ENCODE measurements at places on chromosomes 16 and 17.

- no peak for DNase-seq
These were observed 2.6 kb downstream of the SLC16A6 start for GRCh38 chr17:68288375-68288774.

DNA sequence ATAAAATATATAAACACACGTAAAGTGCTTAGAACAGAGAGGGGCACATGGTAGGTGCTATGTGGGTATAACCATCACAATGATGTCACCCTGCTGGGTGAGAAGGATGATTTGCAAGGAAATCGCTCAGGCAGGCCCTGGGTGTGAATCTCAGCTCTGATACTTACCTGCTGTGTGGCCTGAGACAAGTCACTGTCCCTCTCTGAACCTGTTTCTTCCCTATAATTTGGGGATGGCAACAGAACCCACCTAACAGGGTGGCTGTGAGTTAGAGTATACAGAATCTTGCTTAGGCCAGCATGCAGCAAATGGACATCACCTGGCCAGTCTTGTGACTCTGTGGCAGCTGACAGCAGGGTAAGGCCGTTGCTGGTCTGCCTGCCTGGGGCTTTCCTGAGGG is 36.6 kb upstream of the ALKBH5 start:
- no peak for DNase-seq

DNA sequence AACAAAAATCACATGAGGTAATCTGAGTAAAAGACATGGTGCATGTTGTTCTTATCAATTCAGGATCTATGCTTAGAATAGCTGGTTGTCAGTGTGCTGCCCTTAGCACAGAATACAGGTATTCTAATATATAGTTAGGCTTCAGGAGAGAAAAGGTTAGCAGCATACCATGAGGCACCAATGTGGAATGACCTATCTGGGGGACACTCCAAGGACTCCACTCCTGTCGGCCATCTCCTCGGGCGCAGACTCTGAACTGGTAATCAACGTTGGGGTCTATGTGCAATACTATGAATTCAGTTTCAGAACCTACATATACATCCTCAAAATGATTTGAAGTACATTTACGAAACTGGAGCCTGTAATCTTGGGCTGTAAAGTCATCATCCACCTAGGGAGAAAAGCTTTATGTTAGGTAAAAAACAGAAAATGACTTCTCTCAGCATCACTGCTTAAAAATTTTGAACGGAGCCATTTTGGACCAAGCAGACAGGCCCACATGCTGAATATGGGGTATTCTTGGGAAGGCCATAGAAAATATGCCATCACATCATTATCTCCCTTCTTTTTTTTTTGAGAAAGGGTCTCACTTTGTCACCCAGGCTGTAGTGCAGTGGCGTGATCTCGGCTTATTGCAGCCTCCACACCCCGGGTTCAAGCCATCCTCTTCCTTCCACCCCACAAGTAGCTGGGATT is 31.1 kb downstream of the CRLF3 start:
- no peak for DNase-seq

GRCh38 chr17:69948406-69948805 is 126.6 kb upstream of the KCNJ16 start:
- no peak for DNase-seq

DNA sequence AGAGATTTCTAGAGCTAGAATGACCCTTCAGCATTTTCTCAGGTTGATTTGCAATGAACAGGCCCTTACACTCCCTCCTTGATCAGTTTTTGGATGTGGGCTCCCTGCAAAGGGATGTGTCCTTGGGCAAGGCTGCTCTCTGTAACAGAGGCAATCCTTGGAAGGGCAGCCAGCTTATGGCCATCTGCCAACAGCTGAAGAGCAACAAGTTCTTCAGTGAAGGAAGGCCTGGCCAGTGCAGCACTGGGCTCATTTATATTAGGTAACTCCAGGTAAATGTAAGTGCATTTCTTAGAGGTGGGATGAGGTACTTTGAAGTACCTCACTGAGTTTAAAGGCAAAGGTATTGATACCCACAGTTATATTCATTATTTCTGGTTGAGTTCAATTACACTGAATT is 114.3 kb upstream of the KCNJ16 start:
- DNase-seq, result no peak

- DNase-seq, result no peak
These were observed 248.6 kb downstream of the FOXL1 start for GRCh38 chr16:86826941-86827340.

- DNase-seq, result no peak
These were observed 711.1 kb upstream of the SOX9 start for GRCh38 chr17:71409712-71410111.

GRCh38 chr17:32835291-32835761 is 41.6 kb downstream of the MYO1D start:
- DNase-seq, result no peak

GRCh38 chr17:57870283-57870635 is 20.4 kb upstream of the MRPS23 start:
- DNase-seq, result no peak

DNA sequence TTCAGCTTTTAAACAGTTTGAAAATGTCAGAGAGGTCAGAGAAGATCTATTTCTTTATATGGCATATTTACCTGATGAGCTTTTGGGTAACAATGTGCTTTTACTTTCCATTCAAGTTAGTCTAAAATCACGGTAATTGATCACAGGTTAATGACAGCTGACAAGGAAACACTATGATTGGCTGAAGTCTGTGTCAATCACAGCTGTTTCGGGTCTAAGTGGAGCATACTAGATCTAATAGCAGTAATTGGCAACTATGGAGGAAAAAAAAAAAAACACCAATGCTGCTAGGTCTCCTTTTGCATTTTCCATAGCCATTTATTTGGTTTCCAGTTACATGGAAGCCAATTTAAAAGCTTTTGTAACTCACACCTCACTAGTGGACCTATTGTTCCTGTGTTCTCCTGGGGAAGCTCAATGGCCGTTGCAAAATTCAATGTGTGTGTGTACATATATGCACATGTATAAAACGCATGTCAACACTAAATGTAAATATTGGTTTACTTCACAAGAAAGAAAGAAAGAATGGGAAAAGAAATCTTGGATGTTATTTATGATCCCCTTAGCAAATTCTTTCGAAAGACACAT is 568.3 kb upstream of the ZFHX3 start:
- no peak for DNase-seq

DNA sequence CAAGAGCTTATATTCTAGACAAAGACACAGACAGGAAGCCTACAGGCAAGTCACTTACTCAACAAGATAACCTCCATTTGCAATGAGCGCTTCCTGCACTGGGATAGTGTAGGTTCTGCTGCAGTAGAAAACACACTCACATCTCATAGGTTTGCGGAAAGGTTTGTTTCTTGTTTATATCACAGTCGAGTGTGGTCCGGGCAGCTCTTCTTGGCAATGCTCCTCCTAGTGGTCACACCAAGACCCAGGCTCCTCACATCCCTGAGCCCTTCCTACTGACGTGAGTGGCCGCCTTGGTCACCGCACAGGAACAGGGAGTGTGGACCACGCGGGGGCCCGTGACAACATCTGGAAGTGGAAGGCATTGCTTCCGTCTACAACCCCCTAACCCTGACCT is 48.0 kb upstream of the RBFOX3 start:
- no peak for DNase-seq

DNA sequence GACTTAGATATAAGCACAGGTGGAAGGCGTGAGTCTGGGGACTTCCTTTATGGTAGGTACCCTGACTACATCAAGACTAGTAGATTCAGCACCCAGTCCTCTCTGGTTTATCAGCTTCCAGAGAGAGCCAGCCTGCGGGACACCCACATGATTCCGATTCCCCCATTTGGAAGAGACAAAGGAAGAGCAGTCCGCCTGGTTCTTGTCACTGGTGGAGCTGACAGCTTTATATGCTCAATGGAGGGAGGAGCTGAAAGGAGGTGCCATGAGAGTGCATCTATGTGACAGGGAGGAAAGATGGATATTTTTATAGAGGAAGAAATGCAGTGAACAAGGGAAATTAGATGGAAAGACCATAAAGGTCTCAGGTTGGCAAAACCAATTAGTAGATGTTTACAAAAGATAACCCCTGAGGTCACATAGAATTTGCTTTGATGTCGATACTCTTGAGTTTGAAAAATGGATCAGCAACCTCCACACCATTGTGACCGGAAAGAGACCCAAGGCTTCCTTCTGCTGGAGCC is 437.7 kb downstream of the PMP22 start:
- DNase-seq, result no peak

- no peak for DNase-seq
These were observed 104.8 kb downstream of the MGAT5B start for GRCh38 chr17:76973040-76973439.

- no peak for DNase-seq
These were observed 5.3 kb downstream of the HMOX2 start for GRCh38 chr16:4481526-4481925.

DNA sequence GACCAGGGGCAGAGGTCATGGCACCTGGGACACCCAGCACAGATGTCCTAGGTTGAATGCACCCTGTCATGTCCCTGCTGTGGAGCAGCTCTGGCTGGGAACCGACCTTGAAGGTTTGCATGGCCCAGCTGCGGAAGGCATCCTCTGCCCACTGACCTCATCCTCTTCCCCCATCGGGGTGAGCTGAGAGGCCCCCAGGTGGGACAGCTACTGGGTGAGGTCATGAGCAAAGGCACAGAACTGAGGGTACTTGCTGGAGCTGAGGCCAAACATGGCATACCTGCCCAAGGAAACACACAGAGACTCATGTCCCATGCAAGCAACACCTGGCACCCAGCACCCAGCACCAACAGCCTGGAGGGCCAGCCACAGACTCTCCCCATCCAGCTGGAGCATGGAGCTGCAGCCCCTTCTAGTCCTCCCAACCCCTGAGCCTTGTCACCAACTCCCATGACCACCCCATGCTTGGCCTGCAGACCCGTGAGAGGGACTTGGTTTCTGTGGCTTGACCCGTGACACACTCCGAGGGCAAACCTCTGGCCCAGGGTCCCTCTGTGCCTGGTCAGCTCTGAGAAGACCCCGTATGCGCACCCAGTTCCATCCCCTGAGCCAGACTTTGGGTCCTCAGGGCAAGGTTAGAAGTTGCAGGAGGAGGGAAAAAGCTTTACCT is 33.1 kb downstream of the LGALS9 start:
- no peak for DNase-seq

- DNase-seq, result peak; percentile 48
These were observed 1.8 kb downstream of the ASGR1 start for GRCh38 chr17:7177191-7177953.

DNA sequence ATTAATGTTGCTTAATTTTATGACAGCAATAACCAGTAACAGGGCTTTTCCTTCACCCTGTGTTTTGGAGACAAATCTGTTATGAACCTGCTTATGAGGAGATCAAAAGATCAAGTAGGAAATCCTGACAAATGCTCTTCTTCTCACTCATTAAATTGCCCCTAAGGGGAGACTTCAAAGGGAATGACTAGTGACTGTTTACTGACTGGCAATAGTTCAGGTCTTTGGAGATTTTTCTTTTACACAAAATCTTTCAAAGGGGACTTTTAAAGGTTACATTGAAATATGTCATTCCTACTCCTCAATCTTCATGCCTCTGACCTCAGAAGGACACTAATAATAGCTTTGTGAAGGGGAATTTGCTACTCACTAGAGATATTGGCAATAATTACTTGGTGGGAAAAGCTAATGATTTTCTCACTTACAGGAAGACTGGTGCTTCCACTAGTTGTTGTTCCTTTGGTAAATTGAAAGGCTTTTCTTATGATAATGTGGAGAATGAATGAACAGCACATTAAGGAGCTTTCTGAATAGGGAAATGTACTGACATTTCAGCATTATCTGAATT is 292.9 kb upstream of the CA10 start:
- DNase-seq, result no peak

DNA sequence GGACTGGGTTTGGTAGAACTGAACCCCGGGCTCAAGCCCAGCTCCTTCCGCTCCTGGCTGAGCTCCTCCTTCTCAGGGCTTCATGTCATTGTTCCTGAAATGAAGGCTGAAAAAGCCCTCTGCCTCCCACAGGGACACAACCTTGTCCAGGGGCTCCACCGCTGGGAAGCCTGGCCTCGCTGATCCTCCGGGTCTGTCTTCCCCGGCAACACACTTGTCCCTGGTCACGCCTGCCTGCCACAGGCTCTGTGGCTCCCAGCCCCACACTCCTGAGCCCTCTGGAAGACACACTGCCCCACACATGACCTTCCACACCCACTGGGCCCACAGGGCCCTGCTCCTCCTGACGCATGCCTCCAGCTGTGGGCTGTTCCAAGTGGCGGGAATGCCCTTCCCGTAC is 18.0 kb upstream of the ZC3H18 start:
- DNase-seq, result no peak

DNA sequence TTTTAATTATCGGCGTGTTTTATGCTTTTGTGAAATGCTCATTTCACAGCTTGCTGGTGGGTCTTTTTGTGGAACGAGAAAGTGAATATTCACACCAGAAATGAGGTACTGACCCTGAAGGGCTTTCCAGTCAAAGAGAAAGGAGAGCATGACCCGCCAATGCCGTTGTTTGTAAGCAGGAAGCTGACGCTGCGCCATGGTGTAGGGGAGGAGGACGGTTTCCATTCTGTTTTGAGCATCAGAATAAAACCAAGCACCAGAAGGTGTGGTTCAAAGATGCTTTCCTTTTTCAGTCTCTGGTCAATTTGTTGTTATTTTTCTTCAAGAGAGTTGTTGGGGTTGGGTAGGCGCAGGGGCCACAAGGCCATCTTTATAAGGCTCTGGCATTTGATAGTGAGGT is 669.3 kb downstream of the WWOX start:
- no peak for DNase-seq

GRCh38 chr16:46817961-46818360 is 13.0 kb downstream of the C16orf87 start:
- DNase-seq, result no peak

DNA sequence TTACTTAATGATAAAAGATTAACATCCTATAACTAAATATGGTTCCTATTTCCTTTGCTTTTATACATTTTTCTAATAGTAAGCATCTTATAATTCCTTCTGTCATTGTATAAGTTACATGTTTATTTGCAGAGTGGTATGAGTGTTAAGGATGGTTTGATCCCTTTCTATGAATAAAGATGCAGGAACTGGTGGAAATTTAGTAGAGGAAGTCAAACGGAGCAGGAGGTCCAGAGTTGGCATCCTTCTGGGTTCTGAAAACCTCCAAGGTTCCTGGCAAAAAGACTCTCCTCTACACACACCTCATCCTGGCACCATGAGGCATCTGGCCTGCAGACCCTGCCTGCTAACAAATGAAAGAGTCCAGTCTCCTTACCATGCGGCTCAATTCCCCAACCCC is 296.8 kb downstream of the SOX9 start:
- no peak for DNase-seq

All from activated T-cell treated with anti-CD3 and anti-CD28 coated beads for 1 hour (primary cell).